ENCODE measurements at places on chromosomes 3 and 15.

DNA sequence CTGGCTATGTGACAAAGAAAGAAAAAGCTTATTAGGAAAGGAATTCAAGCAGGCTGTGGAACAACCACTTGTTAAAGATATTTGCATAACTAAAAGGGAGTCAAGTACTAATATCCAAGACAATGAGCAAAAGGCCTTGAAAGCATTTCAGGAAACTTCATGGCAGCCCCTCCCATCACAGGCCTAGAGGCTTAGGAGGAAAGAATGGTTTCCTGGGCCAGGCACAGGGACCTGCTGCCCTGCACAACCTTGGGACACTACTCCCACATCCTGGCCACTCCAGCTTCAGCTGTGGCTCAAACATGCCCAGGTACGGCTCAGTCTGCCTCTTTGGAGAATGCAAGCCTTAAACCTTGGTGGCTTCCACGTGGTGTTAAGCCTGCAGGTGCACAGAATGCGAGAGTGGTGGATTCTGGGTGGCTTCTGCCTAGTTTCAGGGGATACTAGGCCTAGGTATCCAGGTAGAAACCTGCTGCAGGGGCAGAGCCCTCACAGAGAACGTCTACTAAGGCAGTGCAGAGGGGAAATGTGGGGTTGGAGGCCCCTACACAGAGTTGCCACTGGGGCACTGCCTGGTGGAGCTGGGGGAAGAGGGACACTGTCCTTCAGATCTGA, 121.6 kb downstream of the OPA1 start:
- DNase-seq: no peak

DNA sequence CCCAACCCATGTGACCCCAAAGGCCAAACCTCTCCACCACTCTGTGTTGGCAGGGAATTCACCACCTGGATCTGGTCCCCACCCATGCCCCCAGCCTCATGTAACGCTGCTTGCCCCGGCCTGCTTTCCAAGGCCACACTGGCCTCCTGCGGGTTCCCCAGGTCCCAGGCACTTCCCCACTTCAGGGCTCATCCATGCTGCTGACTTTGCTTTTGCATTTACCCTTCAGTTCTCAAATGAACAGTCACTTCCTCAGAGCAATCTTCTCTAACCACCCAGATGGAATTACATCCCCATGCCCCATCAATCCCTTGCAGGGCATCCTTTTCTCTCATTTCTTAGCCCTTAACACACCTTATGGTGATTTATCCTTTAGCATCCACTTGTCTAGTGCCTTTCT, 9.2 kb downstream of the DAPK2 start:
- DNase-seq: no peak

- no peak for DNase-seq
These were observed 115.8 kb upstream of the TOPAZ1 start for GRCh38 chr3:44125882-44126281.

DNA sequence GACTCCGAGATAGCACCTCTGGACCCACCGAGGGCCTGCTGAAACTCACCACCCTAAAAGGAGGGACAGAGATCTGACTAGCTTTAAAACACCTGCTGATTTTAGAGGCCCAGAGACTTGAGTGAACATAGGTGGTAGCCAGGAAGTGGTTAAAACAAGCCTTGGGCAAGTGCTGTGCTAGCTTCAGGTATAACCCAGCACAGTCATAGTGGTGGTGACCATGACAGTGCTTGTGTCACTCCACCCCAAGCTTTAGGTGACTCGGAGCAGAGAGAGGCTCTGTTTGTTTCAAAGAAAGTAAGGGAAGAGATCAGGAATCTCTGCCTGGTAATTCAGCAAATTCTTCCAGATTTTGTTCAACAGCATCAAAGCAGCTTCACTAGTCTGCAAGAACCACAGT, 641.1 kb upstream of the BCHE start:
- no peak for DNase-seq

DNA sequence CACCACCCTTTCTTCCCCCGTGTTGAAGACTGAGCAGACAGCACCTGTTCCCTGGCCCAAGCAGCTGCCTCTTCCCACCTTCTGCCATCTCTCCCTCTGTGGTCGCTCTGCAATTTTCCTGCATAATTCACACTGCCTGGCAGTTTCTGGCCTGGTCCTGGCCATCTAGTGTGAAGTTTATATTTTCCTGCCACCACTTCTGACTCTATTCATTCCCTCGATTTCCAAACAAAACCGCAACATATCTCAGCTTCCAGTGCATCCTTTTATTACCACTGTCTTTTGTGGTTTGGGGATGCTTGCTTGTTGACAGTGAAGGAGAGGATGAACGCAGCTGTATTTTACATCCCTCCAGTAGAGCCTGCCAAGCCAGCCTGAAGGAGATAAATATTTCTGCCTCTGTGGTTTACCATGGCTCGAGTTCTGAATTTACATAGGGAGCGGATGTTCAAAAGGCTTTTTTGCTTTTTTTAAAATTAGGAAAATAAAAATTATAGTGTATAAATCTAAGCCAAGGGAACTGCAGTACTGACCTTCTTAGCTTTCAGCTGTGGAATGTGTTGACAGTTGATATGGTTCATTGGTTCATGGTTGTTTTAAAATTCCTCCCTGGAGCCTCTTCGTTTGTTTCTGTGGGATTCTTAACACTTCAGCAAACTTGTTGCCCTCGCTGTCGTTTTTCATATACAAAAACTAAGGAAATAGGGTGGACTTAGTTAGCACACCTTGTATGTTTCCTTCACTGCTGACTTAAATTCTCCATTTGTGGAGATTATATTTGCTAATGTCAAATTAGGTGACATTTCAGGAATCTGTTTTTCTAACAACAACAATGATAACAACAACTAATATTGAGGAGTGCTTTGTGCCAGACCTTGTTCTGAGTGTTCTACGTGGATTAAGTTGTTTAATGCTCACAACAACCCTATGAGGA, 250.5 kb downstream of the ADAMTSL3 start:
- DNase-seq: no peak

DNA sequence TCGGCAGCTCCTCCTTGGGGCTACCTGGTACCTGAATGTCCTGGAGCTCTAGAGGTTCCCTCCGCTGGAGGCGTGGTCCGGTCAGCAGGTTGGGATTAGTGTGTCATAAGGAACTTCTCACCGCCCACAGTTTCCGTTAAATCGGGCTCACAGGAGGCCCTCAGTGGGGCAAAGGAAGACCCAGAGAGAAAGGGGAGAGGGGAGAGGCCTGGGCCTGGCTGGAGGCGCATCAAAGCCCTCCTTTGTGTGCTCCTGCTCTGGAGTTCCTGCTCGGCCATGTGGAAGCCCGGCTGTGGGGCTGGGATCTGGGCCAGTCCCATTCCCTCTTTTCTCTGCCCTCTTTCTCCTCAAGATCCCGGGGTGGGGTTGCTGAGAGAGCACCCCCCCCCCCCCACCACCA, at the start of gene RLBP1:
TSS of gene RLBP1 (minus strand) at position 37 of the 400 bp plus-strand sequence. CDS start 2,604 bp downstream, outside the sequence.
- no peak for DNase-seq

DNA sequence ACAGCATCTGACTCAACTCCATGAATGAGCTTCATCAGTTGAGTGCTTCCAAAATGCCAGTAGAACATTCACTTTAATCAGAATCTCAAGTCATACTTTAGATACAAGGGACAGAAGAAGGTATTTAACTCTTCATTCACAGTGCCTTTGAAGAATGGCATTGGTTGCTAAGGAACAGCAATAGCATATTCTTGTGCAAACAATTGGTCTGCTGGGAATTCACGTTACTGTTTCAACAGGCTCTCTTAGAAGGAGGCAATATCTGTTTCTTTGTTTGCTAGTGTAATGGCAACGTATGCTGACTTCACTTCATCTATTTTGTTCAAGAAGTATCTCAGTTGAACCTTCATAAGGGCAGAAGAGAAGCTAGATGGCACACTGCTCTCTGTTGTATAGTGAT, 113.9 kb downstream of the TMEM108 start:
- DNase-seq: no peak

DNA sequence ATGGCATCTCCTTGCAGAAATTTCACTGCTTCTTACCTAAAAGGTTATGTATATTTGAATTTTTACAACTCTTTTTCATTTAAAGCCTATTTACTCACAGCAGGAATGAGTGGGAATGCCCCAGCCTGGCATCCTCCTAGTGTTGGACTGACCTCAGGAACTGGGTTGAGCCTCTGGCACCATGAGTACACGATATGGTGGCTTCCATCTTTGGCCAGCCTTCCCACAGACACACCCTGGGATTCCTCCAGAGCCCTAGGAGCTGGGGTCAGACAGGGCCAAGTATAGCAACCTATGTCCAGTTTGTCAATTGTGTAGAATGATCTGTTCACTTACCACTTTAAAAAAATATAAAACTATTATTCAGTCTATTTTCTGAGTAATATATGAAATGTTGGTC, 57.2 kb upstream of the HEG1 start:
- no peak for DNase-seq

GRCh38 chr3:178996399-178996798, 75.2 kb downstream of the ZMAT3 start:
- peak; percentile 9 for DNase-seq

- DNase-seq: no peak
These were observed 177.3 kb downstream of the CDIN1 start for GRCh38 chr15:36756707-36757106.

DNA sequence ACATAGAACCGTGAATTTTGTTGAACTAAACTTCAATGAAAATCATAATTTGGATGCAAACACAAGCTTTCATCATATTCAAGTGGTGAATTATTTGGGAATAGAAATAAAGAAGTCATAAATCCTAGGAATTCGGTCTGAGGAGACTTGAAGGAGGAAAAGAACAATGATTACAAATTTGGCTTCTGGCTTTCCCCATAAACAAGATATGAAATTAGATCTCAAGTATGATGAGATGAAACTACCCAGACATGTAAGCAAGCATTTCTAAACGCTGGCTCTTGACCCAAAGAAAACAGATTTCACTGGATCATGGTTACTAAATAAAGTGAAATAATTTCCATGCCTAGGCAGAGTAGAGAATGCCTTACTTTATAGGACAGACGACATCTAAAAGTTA, 146.9 kb upstream of the LRTM1 start:
- DNase-seq: no peak

DNA sequence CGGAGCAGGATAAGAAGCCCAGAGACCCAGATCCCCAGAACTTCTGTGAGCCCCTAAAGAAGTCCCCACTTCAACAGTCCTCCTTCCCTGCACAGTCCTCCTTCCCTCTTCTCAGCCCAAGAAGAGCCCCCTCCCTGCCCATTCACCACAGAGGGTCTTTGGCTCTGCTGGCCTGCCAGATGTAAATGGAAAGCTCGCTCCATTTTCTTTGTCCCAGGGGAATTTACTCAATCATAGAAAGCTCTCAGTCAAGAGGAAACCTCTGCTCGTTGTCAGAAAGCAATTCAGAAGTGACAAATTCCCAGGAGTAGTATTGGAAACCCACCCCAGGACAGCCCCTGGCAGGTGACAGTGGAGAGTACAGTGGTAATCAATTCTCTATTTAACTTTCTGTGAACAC, 105.5 kb upstream of the SMAD3 start:
- no peak for DNase-seq

GRCh38 chr3:164236851-164237250, 841.4 kb downstream of the SI start:
- DNase-seq: no peak

DNA sequence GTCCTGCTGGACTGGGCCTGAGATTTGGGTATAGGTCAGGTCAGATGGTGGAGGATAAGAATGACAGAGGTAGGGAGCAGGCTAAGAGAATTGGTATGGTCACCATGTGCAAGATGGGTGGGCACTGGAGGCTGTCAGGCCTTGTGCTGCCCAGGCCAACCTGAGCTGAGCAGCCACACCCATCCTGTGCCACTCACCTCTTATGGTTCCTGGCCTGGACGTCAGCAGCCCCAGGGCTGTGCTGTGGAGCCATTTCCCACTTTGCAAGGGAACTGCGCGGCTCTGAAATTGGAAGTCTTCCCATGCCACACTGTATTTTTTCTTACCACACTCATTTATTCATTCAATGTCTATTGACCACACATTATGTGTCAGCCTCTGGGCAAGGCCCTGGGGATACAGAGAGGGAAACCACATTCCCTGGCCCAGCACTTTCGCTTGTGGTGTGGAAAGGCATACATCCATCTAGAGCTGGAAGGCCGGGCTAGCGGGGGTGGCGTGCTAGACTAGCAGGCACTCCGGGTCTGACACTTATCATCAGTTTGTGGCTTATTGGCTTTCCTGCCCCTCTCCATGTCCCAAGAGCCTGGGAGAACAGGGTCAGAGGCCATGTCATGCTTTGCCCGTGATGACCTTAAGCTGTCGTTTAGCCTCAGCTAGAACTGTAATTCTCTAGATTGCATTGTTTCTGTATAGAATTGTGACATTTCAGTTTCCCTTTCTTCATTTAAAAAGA, 51.1 kb upstream of the POLG start:
- DNase-seq: no peak

- DNase-seq: peak; percentile 2
These were observed 143.7 kb downstream of the NR1D2 start for GRCh38 chr3:24088782-24089181.

DNA sequence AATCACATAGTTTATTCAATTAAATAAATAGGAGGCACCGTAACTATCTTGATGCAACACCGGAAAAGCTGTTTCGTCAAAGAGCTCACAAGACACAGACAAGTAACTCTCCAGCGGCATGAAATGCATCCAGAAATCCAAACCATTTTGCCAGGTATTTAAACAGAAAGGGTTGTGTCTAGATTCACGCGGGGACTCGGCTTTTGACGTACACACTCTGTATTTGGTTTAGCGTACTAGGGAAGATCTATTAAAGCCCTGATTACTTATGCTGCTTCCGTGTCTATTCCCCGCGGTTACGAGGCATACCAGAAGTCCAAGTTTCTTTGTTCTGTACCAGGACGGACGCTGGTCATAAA, 718 bp downstream of the BNIP2 start:
- DNase-seq: peak; percentile 80

GRCh38 chr15:73927476-73928240, 1.4 kb downstream of the LOXL1 start:
- DNase-seq: peak; percentile 76

DNA sequence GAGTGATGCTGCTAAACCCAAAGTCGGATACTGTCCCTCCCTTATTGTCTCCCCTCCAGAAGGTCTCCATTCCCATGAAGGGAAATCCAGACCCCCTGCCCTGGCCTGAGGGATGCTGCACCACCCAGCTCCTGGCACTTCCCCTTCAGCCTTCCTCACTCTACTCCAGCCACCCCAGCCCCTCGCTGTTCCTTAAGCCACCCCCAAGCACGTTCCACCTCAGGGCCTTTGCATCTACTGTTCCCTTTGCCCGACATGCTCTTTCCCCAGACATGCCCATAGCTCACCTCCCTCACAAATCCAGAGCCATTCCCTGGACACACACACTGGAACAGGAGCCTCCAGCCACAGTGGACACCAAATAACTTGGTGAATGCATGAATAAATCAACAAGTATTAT, 8.1 kb downstream of the WNT7A start:
- no peak for DNase-seq

DNA sequence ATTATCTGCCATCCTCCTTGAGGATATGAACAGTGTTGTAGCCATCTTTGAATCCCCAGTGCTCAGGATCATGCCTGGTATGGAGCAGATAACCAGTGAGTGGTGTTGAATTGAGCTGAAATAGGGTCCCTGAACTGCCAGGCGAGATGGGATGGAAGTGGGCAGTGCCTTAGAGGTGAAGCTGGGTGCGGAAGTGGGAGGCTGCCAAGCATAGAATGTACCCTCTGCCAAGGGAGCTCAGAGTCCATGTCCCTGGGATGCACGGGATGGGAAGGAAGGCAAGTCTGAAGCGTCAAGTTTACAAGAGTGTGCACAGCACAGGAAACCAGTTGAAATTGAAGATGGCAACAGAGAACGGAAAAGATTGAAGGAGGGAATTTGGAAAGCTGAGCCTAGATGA, 147.0 kb downstream of the CACNA1D start:
- DNase-seq: no peak

- DNase-seq: no peak
These were observed 68.6 kb downstream of the FILIP1L start for GRCh38 chr3:100045696-100046095.

- no peak for DNase-seq
These were observed 23.4 kb downstream of the SACM1L start for GRCh38 chr3:45712434-45713110.
